ENCODE measurements at places on chromosomes 1 and 21.

DNA sequence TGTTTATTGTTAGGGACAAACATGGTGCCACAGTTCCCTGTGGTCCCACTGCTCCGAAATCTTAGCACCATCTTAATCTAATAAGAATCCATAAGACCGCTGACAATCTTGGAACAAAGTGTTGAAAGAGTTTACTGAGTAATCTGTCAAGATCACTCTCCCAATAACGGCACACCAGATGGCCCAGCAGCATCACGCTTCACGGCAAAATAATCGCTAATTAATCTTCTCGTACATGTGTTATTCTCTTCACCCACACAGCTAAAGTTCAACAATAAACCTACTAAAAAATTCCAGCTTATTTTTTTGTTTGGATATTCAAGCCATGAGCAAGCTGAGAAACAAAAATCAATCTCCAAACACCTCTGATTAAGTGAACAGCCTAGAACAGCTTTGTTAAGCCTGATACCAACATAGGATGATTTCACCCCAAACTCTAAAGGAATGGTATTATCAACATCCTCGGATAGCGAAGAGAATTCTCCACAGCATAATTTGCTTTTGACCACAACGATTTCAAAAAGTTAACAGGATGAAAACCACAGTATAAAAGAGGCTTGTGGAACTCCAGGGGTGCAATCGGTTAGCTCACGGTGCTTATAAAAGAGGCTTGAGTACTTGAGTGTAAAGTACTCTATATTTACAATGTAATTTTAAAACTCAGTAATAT is 329.9 kb upstream of the GREM2 start:
- no peak for DNase-seq

DNA sequence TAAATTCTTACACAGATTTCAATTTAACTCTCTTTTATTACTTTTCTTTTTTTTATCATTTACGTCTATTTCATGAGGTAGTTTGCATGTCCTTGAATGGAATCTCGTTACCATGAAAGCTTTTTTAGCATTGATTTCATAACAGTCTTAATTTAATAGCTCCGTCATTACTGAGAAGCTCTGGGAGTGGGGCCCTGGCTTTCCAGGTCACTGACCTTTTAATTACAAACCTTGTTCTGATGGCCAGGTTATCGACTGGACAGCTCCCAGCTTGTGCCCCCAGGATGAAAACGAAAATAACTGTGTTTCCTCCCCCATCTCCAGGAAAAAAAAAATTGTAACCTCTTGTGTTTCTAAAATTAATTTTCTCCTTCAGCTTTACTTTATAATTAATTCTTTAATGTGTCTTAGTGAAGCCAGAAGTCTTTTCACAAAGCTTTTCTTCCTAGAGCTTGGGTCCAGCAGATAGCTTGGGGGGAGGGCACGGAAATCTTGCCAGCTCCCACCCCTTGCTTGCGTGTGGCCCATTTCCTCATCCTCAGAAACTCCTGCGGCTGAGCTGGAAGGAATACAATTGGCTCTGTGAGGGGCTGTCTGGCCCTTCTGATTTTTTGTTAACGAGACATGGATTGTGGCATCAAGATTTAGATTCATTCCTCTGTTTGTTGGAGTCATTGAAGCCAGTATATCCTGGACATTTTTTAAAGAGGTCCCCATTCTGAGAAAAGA is 65.7 kb downstream of the PEX14 start:
- no peak for DNase-seq

DNA sequence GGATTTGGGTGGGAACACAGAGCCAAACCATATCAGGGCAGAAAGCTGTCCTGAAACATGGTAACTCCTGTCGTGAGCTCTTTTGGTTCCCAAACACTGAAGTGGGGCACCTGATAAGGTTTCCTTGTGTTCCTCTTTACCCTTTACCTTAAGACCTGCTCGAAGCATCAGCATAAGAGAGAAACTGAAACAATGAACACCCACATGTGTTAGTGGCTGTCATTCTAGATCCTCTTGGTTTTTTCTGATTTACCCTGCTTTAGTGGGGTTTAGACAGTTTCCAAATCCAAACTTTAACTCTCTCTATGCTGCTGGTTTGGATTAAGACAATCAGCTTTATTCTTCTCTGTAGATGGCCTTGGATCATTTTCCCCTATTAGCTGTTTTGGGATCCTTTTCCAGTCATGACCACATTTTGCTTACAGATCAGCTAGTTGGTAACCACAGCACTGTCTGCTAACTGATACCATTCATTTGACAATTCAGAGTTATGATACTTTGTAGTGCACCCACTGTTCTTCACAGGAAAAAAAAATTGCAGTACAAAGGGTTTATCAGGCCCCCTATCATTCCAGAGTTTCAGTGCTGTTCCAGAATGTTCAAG is 975 bp upstream of the MNDA start:
- DNase-seq, result no peak

- DNase-seq, result no peak
Measured at GRCh38 chr1:58919226-58919958, 135.5 kb upstream of the JUN start.

DNA sequence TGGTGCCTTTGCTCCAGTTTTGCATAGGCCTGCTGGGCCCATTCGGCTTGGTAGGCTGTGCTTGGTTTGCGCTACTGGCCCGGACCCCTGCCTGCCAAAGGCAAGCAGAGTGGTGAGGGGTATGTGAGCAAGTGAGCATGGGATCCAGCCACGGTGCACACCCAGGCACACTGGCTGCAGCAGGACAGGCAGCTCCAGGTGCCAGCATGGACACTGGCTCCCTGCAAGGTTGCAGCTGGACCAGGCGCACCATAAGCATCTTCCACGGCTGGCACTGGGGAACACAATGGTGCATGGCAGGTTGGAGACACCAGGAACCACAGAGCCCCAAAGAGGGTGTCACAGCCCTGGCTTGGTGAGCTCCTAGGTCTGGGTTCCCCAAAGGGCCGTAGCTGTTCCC is 693.5 kb upstream of the PTBP2 start:
- DNase-seq, result no peak

DNA sequence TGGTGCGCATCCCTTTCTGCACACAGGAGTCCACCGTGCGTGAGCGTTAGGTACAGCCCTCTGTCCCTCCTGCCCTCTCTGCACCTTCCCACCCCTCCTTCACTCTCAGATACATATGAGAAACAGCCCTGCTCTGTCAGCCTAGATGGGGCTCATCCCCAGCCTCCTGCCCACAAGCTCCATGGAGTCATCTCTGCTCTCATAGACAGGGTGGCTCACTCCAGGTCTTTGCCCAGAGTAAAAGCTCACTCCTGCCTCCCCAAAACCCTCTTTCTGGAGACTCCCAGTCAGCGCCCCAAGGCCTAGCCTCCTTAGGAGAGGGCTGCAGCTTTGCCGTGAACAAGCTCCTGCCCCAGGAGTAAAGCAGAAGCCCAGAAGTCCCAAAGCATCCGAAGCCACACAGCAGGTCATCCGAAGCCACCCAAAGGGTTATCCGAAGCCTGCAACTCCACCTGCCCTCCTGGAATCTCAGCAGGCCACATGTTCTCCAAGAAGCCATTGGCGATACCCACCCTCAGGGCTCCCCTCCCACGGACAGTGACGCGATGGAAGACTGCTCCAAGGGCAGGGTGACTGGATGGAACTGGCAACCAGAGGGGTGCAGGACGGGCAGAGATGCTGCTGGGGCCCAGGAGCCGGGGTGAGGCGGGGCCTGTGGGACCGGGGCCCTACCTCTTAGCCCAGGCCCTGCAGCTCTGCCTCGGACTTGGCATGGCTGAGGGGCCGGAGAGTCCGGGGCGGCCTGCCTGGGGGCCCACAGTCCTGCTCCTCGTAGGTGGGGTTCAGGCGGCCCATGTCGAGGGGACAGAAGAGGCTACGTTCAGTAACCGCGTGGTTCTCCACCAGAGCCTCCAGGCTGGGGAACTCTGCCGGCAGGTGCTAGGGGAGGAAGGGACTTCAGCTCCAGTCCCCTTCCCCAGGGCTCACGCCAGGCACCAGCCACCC is 3.6 kb upstream of the KIF17 start:
- DNase-seq, result no peak

GRCh38 chr1:223084464-223084866 is 58.6 kb downstream of the TLR5 start:
- no peak for DNase-seq

DNA sequence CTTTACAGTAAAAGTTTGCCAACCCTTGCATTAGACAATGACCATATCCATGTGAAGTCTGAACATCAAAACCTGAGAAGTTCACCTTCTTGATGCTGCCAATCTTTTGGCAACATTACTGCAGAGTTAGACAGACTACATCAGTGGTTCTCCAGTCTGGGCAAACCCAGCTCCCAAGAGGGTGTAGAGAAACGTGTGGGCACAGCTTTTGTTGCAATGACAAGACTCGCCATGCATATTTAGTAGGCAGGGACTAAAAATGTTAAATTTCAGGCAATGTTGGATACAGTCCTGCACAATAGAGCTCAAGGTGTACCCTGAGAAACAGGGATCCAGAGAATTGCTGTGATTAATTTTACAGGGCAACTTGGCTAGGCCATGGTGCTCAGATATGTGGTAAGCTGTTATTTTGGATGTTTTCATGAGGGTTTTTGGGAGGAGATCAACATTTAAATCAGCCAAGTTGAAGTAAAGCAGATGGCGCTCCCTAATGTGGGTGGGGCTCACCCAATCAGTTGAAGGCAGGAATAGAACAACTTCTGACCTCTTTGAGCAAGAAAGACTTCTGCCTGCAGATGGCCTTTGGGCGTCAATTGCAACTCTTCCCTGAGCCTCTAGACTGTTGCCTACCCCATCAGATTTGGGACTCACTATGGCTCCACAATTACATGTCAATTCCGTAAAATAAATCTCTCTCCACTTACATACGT is 37.6 kb upstream of the CLDN14 start:
- no peak for DNase-seq

- DNase-seq, result no peak
Measured at GRCh38 chr1:229203030-229203751, 67.7 kb upstream of the RAB4A start.

GRCh38 chr21:18810136-18810535 is 406.6 kb upstream of the TMPRSS15 start:
- no peak for DNase-seq

- no peak for DNase-seq
Measured at GRCh38 chr1:22537441-22538139, 25.7 kb upstream of the EPHA8 start.

GRCh38 chr1:154076413-154076812 is 78.5 kb downstream of the NUP210L start:
- no peak for DNase-seq
